AG09319 (cell line): ENCODE measurements at places on chromosomes 2 and 18.

DNA sequence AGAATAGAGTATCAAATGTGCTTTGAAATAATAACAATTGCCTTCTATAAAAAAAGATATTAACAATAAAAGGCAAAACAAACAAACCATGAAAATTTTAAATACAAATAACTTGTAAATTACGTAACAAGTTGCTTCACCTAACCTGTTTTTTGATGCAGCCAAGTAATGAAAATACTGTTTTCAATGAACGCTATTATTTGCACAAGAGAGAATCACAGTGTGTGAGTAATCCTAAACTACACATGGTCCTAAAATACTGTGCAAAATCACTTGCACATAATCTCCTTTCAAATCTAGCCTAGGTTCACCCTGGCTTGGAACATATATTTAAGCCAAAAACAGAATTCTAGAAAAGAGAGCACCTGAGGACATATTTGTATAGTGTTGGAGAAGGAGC, 98.9 kb downstream of the CCDC148 start:
- DNase-seq, result no peak

DNA sequence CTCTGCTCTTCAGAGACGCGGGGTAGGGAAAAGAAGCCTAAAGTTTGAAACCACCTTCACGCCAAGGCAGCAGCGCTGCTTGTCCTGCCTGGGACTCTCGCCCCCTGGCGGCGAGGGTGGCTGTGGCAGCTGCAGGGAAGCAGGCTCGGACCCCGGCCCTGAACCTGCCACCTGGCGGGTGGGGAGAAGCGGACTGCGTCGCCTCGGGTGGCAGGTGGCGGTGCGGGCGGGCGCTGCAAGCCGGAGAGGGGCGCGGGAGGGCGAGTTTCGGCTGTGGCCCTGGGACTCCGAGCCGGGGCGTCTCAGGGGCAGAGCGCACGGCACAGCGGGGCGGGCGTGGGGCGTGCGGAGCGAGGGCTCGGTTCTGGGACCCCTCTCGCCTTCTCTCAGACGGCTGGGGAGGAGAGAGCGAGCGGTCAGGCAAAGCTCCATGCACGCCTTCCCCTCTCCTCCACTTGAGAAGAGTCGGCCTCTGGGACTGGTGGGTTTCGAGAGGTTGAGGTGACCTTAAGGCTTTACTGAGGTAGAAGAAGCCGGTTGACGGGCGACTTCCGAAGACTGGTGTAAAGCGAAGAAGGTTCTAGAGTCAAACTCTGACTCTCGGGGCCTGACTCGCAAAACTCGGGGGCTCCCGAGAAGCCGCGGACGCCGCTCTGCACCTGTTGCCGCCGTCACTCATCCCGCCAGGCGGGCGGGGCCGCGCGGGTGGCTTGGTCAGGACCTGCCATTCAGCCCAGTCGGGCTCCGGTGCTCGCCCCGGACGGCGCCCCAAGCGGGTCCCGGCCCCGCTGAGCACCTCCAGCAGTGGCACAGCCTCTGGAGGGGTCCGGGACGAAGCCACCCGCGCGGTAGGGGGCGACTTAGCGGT, 1.1 kb upstream of the BOLL start:
- DNase-seq, result no peak

- no peak for DNase-seq
These were observed 78.3 kb upstream of the ODC1 start for GRCh38 chr2:10526281-10527000.

DNA sequence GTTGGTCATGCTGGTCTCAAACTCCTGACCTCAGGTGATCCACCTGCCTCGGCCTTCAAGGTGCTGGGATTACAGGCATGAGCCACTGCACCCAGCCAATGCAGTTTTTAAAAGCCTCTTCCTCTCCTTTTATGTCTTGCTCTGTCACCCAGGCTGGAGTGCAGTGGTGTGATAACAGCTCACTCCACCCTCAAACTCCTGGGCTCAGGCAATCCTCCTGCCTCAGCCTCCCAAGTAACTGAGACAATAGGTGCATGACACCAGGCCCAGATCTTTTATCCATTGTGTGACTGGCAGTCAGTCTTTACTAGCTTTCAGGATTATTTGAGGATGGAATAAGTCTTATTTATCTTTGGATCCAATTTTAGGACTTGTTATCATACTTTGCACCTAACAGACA, 13.2 kb downstream of the KCTD18 start:
- no peak for DNase-seq

DNA sequence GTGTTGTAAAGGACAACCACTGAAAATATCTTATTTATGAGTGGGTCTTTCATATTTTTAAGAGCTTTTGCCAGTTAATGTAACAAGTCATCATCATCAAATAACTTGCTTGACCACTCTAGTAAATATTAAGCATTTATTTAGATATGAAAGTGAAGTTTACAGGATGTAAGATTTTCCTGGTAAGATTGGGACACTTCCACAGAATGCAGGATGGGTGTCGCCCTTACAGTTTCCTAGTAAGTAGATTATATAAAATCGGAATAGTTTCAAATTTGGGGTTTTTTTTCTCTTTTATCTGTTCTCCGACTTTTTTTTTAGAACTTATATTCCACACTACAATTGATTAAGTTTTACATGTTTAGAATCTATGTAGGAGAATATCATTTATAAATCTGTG, 14.8 kb upstream of the SLC40A1 start:
- no peak for DNase-seq

DNA sequence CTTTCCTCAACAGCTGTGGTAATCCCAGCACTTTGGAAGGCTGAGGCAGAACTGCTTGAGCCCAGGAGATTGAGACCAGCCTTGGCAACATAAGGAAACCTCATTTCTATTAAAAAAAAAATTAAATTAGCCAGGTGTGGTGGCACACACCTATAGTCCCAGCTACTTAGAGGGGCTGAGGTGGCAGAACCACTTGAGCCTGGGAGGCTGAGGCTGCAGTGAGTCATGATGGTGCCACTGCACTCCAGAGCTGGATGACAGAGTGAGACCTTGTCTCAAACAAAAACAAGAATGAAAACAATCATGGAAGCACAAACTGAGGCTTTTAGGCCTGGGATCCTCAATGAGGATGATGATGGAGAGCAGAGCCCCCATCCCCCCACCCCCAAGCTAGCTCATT, 19.8 kb downstream of the GAREM1 start:
- DNase-seq, result no peak

- DNase-seq, result no peak
These were observed 371.1 kb downstream of the TXNL1 start for GRCh38 chr18:56267334-56267733.

- DNase-seq, result no peak
These were observed 12.1 kb downstream of the ITGA6 start for GRCh38 chr2:172439509-172439860.

DNA sequence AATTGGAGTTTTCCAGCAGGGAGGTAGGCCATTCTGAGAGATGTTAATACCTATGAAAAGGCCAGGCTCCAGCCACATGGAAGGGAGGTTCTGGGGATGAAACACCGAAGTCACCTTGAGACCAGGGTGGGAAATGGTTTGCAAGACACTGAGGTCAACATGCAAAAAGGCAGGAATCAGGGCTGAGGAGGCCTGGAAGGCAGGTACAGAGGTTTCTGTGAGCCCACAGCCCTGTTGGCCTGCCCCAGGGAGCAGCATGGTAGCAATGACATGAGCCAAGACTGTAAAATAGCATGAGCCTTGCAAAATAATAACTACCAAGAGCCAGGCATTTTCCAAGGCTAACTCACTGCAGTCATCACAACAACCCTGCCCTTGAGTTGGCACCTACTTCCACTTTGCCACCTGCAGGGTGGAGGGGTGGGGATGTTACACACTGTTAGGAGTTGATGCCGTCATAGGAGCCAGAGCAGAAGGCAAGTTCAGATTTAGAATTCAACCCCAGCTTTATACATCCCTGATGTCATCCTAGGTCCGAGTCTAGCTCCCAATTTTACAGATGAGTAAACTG, 61.3 kb downstream of the ZBTB7C start:
- no peak for DNase-seq

DNA sequence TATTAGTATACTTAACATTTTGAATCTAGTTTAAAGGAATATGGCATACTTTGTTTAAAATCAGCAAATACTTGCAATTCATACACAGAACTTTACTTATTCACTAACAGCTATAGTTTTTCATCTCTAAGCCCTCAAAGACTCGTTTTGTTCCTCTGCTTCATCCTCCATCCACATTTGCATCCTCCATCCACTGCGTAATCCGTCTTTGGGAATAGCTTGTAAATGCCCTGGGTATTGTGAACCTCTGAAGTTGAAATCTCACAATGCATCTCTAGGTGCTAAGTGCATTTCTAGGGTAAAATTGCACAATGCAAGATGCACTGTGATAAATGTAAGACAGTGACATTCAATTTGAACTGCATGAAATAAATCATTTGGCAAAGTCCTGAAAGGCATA, 115.8 kb upstream of the CDCA7 start:
- DNase-seq, result no peak

DNA sequence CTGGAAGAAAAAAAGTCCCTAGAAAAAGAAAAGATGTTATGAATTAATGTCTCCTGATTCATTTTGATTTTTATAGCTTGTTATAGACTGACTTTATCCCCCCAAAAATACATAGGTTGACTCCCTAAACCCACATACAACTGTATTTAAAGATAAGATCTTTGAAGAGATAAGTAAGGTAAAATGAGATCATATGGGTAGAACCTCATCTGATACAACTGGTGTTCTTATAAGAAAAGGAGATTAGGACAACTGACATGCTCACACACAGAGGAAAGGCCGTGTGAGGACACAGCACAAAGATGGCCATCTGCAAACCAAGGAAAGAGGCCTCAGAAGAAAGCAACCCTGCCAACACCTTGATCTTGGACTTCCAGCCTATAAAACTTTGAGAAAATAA, 117.5 kb downstream of the CD226 start:
- no peak for DNase-seq

DNA sequence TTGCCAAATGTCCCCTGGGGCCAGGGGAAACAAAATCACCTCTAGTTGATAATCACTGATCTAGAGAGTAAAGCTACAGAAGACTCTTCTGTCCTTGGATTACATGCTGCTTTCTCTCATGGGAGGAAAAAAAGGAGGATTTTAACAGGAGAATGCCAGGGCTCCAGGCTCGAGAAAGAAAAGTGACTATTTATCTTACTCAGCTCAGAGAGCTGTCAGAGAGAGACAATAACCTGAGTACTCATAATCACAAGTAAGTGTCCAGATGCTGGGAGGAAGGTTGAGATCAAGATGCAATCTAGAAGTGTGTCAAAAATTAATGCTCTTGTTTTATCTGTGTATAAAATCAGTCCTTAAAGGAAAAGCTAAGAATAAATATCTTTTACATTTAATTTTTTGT, 133.3 kb downstream of the PTRHD1 start:
- DNase-seq, result no peak

- no peak for DNase-seq
These were observed 11.3 kb upstream of the MALL start for GRCh38 chr2:110126906-110127305.

- DNase-seq, result no peak
These were observed 115.7 kb downstream of the CMPK2 start for GRCh38 chr2:6749962-6750361.

DNA sequence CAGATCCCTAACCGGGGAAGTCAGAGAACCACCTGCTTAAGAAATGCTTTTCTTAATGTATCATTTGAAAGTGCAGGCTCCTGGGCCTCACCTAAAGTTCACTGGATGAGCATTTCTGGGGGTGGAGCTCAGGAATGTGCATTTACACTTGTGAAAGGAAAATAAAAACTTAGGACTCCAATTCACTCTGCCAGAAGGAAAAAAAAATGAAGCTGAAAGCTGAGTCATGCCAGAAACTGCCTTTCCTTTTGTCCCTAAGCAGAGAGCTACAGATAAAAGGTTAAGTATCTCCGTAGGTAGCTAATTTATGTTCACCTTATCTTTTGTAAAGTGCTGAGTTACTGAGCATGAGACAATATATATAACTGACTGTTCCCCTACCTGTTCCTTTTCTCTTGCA, 229.5 kb upstream of the MEX3C start:
- no peak for DNase-seq

DNA sequence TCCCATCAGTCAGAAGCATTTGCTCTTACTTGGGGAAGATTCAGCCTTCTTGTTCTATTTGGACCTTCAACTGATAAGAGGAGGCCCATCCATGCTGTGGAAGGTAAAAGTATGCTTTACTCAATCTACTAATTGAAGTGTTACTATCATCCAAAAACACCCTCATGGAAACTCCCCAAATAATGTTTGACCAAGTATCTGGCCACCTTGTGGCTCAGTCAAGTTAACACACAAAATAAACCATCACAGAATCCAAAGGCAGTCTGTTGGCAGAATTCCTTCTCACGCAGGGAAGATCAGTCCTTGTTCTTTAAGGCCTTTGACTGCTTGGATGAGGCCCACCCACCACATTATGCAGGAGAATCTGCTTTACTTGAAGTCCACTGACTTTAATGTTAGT, 531.2 kb upstream of the SMIM21 start:
- DNase-seq, result no peak

DNA sequence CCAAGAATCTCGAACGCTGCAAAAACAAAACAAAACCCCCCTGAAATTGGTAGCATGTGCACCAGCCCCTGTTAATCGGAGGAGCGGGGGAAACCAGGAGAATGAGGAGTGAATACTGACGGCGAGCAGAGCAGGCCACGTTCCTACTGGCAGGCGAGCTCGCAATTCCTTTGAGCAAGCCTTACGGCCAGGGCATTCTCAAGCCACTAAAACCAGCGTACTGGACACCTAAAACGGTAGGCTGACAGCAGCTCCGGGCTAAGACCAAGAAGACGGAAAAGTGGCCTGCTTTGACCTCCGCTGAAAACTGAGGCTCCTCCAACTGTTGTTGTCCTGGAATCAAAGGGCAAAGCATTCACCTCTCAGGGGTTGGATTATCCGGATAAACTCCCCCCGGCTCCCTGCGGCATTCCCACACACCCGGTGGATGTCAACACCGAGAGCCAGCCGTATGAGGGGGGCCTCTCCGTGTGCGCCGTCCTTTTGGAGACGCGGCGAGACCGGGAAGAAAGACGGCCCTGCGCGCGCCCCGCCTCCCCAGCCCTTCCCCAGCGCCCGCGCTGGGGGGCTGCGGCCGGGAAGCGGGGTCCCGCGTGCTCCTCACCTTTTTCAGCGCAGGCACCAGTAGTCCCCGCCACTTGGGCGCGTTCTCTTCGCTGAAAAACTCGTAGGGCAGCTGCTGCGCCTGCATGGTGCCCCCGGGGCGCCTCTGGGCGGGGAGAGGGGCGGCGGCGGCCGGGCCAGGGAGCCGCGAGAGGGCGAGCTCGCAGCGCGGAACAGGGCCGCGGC, 925 bp downstream of the SOS1 start:
- no peak for DNase-seq

- peak; percentile 81 for DNase-seq
These were observed 96.2 kb downstream of the CABLES1 start for GRCh38 chr18:23231340-23232021.
